Inflammatory macrophage (primary cell): ENCODE measurements at places on chromosomes 4 and X.

- DNase-seq, result no peak
These were observed 86.6 kb downstream of the HUWE1 start for GRCh38 chrX:53599781-53600396.

- DNase-seq, result no peak
These were observed 637 bp upstream of the SYN1 start for GRCh38 chrX:47620303-47620685.

DNA sequence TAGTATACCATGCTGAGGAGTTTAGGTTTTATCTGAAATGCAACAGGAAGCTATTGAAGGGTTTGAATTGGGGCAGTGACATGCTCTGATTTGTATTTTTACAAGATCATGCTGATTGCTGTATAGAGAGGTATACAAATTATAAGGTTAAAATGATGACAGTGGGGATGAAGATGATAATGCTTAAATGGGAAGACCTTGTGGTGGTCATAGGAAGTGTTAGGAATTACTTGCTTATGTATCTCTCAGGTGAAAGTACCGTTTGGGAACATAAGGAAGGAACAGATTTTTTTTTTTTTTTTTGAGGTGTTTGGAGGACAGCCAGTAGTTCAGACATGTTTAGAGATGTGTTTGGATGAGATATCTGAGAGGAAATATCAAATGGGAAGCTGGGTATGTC, 5.0 kb downstream of the BMP2K start:
- no peak for DNase-seq

GRCh38 chrX:47566841-47567240, 5.8 kb downstream of the ARAF start:
- no peak for DNase-seq

DNA sequence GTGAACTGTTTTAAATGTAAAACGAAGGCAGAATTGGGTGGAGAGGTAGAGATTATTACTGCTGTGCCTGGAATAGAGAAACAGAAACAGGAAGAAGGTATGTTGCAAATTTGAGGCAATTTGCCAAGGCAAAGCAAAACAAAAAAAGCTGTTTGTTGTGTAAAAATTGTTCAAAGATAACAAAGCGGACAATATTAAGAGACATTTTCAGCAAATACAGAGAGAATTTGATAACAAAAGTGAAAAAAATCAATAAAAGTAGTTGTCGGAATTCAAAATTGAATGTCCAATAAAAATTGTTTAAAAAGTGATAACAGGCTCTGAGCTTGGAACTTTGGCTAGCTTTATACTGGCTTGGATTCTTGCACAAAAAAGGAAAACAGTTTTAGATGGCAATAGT, 14.4 kb upstream of the SMS start:
- DNase-seq, result peak; percentile 54

- DNase-seq, result peak; percentile 14
These were observed 121.6 kb upstream of the FAT1 start for GRCh38 chr4:186845137-186845842.

GRCh38 chr4:108135549-108136209, 33.1 kb downstream of the LEF1 start:
- DNase-seq, result no peak

DNA sequence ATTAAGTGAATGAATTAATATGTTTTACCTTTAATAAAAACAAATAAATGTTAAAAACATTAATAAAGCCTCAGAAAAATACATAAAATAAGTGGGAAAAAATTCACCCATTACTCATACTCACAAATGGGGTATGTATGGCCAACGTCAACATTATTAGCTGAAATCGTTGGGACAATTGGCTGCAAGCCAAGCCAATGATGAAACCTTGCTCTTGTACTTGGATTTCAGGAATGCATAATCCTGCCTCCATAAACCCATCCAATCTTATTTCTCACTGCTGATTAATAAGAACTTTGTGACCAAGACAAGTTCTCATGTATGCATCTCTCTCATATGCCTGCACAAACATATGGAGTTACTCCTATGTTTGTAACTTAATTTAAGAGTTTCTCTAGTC, 35.3 kb upstream of the ADAMTS3 start:
- no peak for DNase-seq

- DNase-seq, result no peak
These were observed 60.8 kb upstream of the TMEM33 start for GRCh38 chr4:41874398-41874797.

GRCh38 chr4:833156-833555, 7.2 kb upstream of the CPLX1 start:
- DNase-seq, result peak; percentile 14

DNA sequence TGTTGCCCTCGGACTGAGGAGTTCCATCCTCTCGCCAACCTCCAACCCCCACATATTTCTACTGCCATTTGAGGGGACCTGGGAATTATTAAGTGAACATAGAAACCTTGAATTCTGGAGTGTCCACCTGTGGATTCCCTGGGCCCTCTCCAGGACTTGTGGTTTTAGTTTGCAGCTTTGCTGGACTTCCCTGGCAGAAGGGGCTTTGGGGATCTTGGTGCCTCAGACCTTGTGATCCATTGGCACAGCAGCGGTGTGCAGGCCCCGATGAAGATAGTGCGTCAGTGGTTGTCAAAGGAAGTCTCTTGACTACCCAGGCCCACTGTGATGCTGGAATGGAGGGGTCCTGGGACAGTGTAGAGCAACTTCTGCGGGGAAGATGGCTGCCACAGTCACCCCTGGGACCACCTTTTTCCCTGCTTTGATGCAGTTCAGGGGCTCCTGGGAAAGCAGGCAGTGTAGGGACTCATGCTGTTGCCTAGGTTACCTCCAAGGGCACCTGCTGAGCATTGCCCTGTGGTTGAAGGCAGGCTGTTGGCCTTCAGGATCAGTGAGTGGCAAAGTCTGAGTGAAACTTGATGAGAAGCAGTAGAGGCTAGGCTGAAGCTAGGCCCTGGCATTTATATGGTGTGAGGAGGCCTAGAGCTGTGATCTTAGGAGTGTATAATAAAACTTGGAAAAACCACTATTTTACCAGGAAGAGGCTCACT, 2.2 kb downstream of the SLC16A2 start:
- no peak for DNase-seq

DNA sequence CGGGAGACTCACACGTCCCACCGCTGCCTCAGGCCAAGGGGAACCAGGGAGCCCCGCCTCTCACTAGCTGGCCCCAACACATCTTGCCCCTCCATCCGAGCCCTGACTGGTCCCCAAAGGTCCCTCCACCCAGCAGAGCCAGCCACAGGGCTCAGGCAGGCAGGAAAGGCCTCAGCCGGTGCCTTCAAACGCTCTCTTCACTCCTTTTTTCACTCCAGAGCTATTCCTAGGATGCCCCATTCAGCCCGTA, 1.5 kb upstream of the ARHGAP4 start:
- DNase-seq, result no peak

GRCh38 chrX:107934262-107934661, 47.9 kb downstream of the TEX13B start:
- DNase-seq, result no peak
